ENCODE measurements at places on chromosomes 2 and 18. TPM values are rescaled to one million over a fixed set of nuclear protein-coding genes. Genes with fewer than 3 reads are reported as not detected.

ERMN gene
- total RNA-seq, result 0.14 TPM

EMX1 gene
- not detected for total RNA-seq

PUM2 gene
- total RNA-seq, result 55.6 TPM

ONECUT2 gene
- 6.2 TPM for total RNA-seq

HEATR5B gene
- 15.6 TPM for total RNA-seq

KHK gene
- total RNA-seq, result 0.95 TPM

CCDC68 gene
- total RNA-seq, result 2.2 TPM

Data from astrocyte (in vitro differentiated cells and primary cell).